ENCODE measurements at places on chromosomes 5 and 9.

- no peak for DNase-seq
These were observed 333.7 kb downstream of the CWC27 start for GRCh38 chr5:65102371-65102975.

DNA sequence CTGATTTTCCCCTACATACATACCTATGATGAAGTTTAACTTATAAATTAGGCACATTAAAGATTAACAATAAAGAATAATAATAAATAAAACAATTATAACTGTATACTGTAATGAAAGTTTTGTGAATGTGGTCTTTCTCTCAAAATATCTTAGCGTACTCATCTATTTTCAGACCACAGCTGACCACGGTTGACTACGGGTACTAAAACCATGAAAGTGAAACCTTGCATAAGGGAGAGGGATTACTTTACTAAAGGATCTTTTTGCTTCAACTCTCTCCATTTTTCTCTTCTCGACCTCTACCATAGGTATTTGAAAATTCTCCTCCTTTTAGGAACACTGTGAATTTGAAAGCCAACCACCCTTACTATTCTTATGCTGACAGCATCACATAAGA, 475.5 kb downstream of the CETN3 start:
- DNase-seq = no peak

DNA sequence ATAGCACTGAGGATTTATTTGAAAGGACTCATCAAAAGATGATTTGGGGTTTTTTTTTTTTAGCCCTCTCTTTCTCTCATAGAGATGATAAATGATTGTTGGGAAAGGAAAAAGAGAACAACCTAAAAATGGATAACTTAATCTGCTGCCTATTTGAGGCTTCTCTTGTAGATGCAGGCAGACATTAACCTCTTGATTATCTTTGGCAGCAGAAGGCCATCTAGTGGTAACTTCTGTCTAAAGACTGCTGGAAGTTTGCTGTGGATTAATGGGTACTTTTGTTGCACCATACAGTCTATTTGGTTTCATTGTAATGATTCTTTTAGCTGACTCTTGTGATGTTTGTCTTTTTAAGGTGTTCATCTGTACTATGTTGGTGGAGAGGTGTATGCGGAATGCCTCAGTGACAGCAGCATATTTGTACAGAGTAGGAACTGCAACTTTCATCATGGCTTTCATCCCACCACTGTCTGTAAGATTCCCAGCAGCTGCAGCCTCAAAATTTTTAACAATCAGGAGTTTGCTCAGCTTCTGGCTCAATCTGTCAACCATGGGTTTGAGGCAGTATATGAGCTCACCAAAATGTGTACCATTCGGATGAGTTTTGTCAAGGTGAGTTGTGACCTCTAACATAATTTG, 18.8 kb downstream of the SMIM32 start:
- no peak for DNase-seq

GRCh38 chr5:31638748-31639418, at the start of gene PDZD2:
Gene PDZD2, plus strand, starts transcription at chr5:31639131.
- DNase-seq = peak; percentile 96

- no peak for DNase-seq
These were observed 29.0 kb downstream of the MTMR12 start for GRCh38 chr5:32283539-32284377.

GRCh38 chr9:129432297-129433154, 188.4 kb downstream of the C9orf50 start:
- DNase-seq = no peak

- DNase-seq = no peak
These were observed 124.6 kb upstream of the MTAP start for GRCh38 chr9:21677834-21678233.

GRCh38 chr9:129436751-129437625, 183.9 kb downstream of the C9orf50 start:
- DNase-seq = peak; percentile 72

GRCh38 chr5:67605730-67606585, 409.4 kb upstream of the CD180 start:
- no peak for DNase-seq

DNA sequence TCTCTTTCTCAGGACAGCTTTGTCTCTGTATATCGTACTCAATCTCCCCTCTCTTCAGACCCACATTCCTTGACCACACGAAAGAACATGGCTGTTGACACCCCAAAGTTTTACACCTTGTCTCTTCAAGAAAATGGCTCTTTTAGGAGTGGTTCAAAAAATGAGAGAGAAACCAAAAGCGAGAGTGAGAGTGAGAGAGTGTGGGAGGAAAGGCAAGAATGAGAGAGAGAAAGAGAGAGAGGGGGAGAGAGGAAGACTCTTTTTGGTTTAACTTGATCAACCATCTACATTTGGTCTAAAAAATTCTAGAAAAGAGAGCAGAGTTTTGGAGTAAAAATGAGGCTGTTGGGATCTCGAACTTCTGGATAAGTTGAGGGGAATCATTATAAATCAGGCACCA, 581.8 kb upstream of the WWC1 start:
- DNase-seq = no peak
